ENCODE measurements at places on chromosomes 6 and 20.

DNA sequence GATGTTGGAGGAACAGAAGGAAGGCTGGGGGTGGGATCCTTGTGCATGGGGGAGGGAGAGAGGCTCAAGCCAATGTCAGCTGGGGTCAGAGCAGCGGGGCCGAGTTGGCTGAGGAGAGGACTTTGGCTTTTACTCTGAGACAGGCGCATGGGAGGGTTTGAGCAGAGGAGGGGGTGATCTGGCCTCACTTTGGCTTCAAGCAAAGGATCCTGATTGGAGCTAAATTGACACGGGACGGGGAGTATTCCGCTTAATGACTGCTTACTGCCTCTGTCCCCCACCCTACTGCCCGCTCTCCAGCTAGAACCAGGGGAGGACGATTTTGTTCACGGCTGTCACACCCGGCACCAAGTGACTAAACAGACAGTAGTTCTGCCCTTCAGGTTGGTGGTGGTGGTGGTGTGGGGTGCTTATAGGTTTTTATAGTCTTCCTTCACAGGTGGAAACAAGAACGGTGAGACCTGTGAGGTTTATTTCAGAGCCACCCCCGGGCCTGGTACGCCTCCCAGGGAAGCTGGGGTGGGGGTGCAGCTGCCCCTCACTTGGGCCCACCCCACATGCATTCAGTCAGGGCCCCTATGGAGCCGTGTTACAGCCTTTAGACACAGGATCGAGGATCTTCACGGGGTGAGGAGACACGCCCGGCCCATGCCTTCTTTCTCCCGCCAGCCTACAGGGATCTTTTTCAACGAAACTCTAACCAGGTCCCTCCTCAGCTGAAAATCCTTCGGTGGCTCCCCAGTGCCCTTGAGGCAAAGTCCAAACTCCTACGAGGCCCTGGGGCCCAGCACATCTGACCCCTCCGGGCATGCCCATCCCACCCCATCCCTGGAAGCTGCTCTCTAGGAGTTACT, 1.3 kb upstream of the SNAI1 start:
- H3K27ac ChIP-seq = no peak overlapping the region
- H3K27me3 ChIP-seq = no peaks in the 10 kb centered on the region
- no peak for DNase-seq
- no peak overlapping the region for H3K4me3 ChIP-seq

- H3K36me3 ChIP-seq = no peaks in the 10 kb centered on the region
- no peaks in the 10 kb centered on the region for H3K27me3 ChIP-seq
- H3K4me1 ChIP-seq = no peaks in the 10 kb centered on the region
- no peak overlapping the region for H3K27ac ChIP-seq
- DNase-seq = no peak
Measured at GRCh38 chr6:143111443-143111842, 50.8 kb downstream of the AIG1 start.

DNA sequence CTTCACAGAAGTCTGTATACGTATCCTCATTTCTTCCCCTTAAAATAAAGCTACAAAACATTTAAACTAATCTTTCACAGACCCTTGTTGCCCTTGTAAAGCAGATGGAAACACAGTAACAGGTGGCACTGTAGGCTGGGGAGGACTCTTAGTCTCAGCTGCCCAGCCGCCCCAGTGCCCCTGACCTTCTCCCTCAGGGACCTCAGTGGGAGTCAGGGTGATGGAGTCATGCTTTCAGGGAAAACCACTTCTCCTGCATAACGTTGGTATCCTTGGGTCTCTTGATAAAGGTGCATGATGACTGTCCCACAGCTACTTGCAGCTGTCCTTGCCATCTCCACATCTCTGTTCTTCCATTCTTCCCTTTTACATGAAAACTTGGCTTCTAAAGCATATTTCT, 198.6 kb downstream of the CDKAL1 start:
- no peak for DNase-seq
- no peak overlapping the region for H3K27ac ChIP-seq
- no peaks in the 10 kb centered on the region for H3K4me1 ChIP-seq

DNA sequence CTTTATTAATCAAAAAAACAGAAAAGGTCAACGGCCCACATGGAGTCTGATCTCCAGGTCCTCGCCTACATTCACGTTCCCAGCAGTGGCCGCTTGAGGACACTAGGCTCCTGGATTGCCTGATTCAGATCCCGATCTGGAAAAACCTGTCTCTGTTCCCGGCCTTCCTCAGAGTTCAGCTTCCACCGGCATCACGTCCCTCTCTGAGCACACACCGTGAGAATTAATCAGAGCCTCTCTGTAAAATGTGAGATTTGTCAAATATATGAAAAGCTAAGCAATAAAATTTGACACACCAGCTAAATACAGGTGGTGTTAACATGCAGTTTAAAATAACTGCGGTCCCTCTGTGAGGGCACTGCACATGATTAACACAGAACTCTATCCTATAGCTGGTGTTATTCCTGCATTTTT, 122.8 kb upstream of the COL21A1 start:
- H3K27me3 ChIP-seq = no peaks in the 10 kb centered on the region
- peak overlapping the region; percentile 44 for H3K27ac ChIP-seq

DNA sequence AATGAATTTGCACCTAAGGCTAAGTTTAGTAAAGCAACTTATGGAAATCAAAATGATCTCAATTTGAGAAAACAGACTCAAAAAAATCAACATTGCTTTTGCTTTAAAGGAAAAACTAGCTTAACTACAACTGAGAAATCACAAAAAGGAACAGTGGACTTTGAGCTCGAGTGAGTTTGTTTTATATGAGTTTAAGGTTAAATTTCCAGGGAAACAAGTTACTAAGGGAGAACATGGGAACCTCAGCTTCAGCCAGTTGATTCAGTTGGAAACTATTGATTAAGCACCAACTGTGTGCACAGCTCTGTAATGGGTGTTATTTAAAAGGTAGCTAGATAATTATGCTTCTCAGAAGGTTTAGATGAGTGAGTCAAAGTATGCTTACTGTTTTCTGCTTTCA, 85.7 kb downstream of the TBC1D7 start:
- H3K4me1 ChIP-seq = no peaks in the 10 kb centered on the region
- no peak overlapping the region for H3K4me3 ChIP-seq
- H3K27me3 ChIP-seq = no peaks in the 10 kb centered on the region
- DNase-seq = no peak
